ENCODE measurements at places on chromosomes 1 and 21.

DNA sequence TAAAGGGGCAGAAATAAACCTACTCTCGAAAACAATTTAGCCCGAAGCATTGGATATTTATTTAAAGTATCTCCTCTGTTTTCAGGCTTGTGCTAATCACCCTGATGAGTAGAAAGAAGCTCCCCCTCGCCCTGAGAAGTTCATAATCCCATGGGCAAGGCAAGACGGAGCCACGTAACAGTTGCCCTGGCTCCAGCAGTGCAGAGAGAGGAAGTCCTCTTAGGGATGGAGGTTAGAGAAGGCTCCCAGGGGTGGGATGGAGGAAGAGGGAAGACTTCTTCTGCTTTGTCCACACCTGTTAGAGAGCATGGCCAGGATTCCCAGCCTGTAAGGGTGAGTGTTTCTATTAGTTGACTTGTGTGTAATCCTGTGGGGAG, 3.4 kb upstream of the GPR25 start:
- DNase-seq: no peak

- no peak for DNase-seq
Observed at GRCh38 chr1:88150330-88150729, 533.7 kb upstream of the PKN2 start.

DNA sequence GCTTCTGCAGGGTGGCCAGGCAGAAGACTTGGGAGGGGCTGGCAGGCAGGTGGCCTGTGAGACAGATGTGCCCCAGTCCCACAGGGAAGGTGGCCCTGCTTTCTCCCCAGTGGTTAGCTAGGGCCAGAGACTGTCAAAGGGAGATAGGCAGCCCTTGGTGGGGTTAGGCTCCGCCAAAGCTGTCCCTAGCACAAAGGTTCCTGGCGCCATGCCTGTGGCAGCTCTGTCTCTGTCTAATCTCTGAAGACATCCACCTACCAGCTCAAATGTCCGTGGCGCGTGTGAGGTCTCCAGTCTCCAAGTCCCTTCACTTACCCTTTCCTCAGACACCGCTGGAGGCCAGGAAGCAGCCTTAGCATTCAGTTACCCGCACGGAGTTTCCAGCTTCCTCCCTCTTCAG, 17.7 kb downstream of the TCP10L start:
- no peak for DNase-seq

DNA sequence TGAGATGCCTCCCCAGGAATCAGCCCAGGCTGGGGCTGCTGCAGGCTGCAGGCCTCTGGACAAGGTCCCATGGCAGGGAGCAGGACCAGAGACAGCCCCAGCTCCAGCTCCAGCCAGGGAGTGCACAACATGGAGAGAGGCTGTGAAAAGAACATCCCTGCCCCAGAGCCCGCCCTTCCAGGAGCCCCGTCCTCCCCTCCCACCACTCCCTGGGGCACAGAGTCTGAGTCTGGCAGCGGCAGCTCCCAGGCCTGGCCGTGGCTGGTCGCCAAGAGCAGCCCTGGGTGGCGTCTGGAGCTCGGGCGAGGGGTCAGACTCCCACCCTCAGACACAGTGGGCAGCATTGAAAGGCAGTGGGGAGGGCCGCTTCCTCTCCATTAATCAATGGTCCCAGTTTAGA, 37.8 kb downstream of the MEGF6 start:
- no peak for DNase-seq

GRCh38 chr1:34470401-34470800, 284.4 kb upstream of the GJB5 start:
- DNase-seq: no peak

- DNase-seq: no peak
Observed at GRCh38 chr1:93177991-93178390, 2.2 kb downstream of the TMED5 start.

DNA sequence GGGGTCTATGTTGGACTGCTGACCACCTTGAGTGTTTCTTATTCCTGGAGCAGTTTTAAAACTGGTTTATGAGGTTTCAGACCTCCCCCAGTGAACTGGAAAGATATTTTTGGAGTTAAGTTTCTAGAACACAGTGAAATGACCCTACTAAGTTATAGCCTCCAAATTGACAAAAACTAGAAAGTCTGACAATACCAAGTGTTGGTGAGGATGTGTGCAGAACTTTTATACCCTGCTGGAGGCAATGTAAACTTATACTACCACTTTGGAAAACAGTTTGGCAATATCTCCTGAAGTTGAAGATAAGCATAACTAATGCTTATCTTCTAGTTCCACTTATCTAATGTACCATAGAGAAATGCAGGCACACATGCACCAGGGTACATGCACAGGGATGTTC, 10.4 kb downstream of the OLFML2B start:
- no peak for DNase-seq

DNA sequence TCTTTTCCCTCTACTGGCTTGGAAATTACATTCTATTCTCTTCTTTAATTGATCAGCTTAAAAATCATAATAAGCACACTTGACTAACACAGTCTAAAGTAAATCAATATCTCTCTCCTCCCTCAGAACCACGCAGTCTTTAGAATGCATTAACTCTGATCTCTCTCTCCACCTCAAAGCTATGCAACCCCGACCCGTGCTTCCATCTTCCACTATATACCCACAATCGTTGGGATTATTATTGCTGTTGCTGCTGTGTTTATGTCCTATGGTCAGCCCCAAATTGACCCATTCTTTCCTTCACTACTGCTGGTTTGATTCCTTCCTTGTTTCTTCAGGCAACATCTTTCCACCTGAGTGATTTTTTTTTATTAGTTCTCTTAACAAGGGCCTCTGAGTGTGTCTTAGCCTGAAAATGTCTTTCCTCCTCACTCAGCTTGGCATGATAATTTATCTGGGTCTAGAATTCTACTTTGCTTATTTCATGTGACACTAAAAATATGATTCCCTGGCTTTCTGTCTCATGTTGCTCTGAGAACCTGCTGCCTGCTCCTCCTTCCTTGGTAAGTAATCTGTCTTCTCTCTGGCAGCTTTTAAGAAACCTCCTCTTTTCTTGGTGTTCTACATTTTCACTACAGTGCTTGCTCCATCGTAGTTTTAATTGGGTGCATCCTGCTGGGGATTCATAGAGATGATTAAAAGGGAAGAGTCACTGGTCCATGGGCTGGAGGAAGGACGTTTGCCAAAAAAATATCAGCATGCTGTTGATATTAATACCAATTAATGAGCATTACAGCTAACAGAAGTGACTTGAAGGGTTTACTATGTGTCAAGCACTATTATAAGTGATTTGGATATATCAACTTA, 472.2 kb downstream of the MATN1 start:
- DNase-seq: no peak

DNA sequence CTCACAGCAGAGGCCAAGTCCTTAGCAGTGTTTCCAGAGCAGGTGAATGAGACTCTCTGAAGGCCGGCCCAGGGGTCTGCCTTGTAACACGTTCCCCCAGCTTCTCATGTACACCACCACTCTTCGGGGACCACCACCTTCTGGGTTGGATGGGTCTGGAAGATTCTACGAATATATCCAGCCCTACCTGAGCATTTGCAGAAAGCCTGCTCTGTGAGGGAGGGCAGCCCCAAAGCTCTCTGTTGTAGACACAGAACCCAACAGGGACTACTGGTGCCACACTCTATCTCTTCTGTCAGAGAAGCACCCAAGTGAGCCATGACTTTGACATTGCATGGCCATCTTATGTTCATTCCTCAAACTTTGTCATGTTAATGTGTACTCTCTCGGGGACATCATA, 61.8 kb downstream of the CD247 start:
- DNase-seq: no peak

DNA sequence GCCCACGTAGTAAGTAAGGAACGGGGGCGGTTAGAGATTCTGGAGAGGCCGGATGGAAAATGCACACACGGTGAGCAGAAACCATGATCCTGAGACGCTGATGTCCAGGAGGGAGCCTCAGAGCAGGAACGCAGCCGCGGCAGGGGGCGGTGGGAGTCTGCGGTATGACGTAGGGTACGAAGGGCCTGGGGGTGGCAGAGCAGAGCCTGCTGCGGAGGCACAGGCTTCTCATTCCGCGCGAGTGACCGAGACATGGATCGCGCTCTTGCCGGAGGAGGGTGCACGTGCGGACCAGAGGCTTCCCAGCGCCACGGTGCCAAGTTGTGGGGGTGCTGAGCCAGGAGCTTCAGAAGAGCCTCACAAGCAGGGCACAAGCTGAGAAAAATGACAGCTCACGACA, 176.2 kb downstream of the KIF26B start:
- DNase-seq: no peak

DNA sequence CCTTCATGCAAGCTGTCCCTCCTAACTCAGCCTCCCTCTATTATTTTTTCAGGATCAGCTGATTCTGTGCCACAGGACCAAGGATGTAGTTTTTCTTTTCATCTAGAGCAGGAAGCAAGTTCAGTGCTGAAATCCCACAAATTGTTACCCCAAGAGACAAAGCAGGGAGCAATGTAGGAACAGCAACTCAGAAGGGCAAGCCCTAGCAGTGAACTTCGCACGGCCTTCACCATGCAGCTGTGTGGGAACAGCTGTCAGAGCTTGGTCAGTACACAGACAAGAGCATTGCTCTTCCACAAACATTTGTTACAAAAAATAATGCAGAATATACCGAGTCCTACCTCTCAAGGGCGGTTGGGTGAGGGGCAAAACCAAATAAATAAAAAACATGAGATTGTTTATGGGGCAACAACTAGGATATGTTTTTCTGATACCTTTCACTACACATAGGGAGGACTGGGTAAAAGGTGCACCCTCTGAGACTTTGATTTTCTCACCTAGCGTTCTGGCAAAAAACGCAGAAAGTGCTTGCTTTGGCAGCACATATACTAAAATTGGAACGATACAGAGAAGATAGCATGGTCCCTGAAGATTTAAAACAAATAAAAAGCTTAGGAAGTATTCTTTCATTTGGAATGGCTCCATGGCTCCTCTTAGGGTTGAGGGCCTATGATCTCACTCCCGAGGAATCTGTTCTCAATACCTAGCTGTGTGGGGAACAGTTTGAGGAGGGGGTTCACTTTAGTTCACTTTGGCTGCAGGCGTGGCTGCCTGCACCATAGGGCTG, 37.1 kb upstream of the ANGPTL7 start:
- no peak for DNase-seq

GRCh38 chr1:26187882-26188281, 2.5 kb upstream of the CATSPER4 start:
- no peak for DNase-seq

GRCh38 chr1:208909011-208909984, 665.1 kb upstream of the PLXNA2 start:
- DNase-seq: no peak

DNA sequence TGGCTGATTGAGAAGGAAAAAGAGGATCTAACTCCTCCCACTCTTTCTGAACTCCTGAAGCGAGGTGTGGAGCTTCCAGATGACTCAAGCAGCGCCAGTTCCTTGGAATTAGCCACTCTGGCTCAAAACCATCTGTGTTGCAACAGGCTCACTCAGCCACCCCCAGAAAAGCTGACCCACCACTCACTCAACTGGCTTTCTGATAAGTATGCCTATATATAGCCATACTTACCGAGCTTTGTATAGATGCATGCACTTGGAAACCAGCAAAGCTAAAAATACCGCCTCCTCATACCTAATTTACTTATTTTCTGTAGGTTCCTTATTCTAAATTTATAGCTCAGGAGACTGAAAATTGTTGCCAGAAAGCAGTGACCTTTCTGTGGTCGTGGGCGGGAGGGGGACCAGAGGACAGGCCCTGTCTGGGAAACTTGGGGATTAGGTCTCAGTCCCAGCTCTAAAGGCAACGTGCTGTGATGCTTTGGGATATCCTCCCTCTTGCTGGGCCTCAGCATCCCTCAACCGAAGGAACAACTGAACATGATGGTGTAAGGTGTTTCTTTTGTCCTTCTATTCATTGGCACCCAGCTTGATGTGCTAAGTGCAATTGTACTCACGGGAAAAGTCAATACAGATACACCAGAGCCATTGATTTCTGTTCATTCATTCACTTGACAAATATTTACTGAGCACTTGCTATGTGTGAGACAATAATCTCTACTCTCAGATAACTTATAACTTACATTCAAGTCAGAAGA, 65.7 kb downstream of the NENF start:
- no peak for DNase-seq

GRCh38 chr1:108082001-108082400, 117.0 kb upstream of the VAV3 start:
- peak; percentile 10 for DNase-seq

DNA sequence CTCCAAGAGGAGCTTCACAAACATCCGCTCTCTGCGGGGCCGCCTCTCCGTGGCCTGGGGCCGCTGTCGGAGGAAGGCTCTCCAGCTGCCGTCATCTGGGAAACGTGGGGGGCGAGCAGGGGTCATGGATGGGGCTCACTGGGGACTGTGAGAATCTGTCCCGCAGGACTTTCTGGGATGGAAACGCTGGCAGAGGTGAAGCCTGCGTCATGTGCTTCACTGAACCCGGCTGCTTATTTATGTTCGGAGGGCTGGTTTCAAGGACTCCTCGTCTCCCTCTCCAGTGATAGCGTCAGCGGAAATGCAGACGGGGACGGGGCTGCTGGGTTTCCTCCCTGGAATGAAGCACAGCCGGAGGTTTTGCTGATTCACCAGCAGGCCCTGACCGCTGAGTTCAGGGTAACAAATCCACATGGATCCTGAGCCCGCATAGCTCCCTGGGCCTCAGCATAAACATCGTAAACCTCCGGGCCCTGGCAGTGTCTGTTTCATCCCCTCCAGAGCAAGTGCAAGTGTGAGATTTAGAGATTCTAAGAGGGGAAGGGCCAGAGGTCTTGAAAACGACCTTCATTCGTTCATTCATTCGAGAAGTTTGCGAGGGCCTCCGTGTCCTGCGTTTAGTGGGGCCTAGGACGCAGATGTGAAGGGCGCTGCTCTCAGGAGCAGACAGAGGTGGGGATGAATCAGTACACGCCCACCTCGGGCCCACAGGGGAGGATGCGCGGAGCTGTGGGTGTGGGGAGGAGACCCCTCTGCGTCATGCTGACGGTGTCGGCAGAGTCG, 7.0 kb upstream of the POFUT2 start:
- DNase-seq: no peak

DNA sequence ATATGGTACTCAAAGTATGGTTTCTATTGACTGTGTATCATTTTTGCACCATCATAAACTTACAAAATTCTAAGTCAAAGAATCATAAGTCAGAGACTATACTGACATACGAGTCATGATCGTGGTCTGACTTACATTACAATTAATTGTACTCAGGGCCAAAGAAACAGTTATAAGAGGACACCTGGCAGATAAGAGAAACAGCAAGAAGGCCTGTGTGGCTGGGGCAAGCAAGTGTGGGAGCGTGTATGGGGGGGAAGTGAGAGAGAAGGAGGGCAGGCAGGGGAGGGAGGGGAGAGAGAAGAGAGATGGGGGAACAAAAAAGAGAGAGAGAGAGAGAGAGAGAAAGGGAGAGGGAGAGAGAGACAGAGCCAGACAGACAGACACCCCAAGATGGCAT, 70.9 kb downstream of the RERE start:
- no peak for DNase-seq

- DNase-seq: no peak
Observed at GRCh38 chr1:56125316-56125715, 454.0 kb downstream of the PLPP3 start.
